ENCODE measurements at places on chromosomes 12 and 14.

DNA sequence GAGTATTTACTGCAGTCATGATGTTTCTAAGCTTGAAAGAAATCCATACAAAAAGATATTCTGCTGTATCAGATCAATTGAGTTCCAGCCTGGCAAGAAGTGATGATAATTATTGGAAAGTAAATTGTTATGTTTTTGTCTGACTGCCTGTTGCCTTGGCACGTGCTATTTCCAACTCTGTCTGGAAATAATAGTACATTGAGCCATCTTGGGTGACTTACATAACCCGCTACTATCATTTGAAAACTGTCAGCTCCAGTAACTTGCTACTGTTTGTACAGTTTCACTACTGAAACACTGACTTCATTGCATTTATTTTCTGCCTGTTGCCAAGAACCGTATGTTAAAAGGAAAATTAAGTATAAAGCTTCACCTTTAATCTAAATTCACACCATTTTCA is 318.6 kb downstream of the ITPR2 start:
- DNase-seq: no peak

DNA sequence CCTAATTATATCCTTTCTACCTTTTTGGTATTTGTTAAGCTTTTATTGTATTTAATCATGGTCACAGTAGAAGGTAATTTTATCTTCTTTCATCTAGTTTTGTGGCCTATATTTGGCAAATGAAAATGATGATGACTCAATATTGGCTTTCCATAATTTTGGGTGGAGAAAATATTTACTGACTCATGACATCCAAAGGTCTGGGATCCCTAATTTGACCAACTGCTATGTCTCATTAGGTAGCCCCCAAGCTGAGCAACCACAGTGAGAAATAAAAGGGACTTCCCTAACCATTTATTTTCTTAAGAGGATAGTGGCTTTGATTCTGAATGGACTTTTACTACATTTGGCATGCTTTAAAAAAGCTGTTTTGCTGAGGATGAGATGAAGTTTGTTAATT is 289.5 kb downstream of the RMST start:
- DNase-seq: no peak

DNA sequence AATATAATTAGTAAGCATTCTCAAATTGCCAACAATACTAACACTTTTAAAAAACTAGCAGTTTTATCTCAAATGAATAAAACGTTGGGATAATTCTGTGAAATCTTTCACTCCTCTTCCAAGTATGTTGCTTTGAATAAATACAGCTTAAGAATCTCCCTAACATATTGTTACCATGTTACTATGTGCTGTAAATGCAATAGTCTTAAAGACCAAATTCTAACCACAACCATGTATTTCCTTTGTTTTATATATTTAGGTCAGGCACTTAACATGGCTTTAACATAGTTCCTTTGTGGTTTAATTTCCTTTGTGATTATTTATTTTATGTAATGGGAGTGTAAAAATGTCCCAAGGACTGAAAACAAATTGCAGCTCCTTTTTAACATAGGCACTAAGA is 33.9 kb upstream of the CCDC91 start:
- DNase-seq: no peak

DNA sequence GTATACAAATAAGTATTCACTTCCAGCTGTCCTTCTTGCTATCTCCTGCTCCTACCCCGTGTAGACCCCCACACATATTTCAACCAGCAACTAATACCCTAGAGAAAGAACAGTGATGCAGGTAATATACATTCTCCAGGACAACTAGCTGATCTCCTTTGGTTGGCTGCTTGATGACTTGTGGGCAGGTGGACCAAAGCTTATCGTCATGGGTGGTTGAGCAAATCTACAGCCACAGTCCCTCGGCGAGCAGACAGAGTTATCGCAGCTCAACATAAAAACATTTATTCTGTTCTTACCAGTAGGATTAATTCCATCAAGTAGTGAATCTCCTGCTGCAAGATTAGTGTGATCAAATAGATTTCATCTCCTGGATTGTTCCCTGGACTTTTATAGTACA is 314.3 kb downstream of the TMEM132D start:
- DNase-seq: no peak

DNA sequence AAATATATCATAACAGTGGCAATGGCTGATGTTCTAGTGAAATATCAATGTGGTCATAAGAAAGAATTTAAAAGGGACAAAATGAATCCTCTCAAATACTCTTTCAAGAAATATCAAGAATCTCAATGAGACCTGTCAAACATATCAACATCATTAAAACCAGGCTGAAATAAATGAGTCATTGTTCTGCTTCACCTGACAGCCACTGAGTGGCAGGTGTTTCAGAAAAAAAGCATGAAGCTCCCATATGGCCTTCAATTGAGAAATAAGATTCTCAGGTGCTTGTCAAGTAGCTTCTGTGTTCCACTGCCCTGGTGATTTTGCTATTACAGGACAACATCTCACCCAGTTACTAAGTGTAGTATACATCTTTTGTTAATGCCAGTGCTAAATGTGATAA is 21.5 kb downstream of the ANAPC5 start:
- no peak for DNase-seq

GRCh38 chr12:110498984-110499706 is 2.8 kb downstream of the VPS29 start:
- no peak for DNase-seq

DNA sequence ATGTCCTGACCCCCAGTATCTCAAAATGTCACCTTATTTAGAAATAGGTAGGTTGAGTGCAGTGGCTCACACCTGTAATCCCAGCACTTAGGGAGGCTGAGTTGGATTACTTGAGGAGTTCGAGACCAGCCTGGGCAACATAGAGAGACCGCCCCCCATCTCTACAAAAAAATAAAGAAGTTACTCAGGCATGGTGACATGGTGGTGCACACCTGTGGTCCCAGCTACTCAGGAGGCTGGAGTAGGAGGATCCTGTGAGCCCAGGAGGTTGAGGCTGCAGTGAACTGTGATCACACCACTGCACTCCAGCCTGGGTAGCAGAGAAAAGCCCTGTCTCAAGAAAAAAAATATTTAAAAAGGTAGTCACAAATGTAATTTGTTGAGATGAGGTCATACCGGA is 27.9 kb upstream of the RBM19 start:
- no peak for DNase-seq

DNA sequence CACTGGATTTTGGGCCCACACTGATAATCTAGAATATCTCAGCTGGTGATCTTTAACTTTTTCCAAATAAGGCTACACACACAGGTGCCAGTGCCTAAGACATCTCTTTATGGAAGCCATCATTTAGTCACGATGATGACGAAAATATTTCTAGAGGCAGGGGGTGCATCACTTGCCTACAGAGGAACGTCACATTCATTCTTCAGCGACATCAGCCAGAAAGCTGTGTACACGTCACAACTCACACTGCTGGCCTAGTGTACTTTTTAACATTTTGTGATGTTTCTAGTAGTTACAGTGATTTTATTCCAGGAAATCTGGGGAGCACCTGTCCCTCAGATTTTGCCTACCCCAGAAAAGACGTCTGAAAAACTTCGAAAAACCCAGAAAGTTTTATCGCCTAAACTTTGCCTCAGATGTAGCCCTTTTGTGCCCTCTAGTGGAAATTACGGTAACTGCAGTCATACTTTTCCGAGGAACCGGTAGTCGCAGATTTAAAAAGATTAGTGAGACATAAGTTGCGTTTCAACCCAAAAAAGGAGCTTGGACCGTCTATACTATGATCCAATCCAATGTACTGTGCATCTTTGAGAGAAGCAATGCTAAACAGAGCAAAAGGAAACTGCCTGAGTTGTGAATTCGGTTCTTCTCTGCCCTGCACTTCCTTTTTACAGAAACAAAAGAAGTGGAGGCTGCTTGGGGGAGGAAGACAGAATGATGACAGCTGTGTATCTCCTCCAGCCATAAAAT is 64.3 kb upstream of the STON2 start:
- peak; percentile 17 for DNase-seq

GRCh38 chr14:99213101-99213500 is 58.9 kb downstream of the BCL11B start:
- no peak for DNase-seq

GRCh38 chr14:21875791-21876190 is 202.2 kb upstream of the OR4E1 start:
- no peak for DNase-seq

DNA sequence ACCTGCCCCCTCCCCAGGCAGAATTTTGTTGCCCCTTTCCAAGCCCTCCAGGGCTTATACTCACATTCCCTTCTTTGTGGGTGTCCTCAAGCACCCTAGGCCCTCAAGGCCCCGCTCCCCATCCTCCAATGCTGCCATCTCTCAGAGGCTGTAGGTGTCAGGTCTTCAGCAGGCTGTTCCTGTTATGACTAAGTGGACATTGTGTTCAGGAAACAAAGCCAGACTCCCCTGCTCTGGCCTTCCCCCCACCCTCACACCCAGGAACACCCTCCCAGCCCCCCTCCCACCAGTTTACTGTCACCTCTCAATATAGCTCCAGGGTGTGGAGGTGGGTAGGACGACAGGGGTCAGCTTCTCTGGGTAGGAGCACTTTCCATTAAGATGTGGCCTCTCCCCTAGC is 1.4 kb upstream of the MYH6 start:
- DNase-seq: no peak

DNA sequence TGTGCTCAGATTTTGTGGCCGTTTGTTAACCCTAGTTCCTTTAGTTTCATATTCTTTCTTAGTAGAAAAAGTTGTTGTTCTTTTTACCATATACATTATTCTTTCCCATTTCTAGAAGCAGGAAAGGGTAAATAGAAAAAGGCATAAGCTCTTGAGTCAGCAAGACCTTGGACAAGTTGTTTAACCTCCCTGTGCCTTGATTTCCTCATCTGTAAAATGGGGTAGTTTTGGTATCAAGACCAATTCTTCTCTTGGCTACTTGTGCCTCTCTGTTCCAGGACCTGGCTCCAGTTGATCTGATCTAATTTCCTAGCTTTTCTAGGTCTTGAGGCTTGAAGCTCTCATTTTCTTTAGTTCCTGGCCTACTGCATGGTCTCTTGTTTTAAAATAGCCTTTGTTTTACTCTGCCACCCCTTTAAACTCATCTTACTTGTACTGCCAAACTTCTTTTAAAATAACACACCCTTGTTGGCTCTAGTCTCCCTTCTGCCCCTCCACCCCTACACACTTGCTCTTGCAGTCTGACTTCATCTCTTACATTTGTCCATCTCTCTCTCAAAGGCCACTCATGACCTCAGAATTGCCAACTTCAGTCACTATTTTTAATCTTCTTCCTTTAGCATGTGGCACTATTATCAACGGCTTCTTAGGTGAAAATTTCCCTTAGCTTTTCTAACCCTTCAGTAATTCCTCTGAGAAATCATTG is 143.7 kb downstream of the TTLL5 start:
- DNase-seq: no peak

GRCh38 chr12:104218935-104219334 is 3.4 kb downstream of the TXNRD1 start:
- no peak for DNase-seq

GRCh38 chr12:53722450-53723041 is 4.7 kb downstream of the CALCOCO1 start:
- no peak for DNase-seq

DNA sequence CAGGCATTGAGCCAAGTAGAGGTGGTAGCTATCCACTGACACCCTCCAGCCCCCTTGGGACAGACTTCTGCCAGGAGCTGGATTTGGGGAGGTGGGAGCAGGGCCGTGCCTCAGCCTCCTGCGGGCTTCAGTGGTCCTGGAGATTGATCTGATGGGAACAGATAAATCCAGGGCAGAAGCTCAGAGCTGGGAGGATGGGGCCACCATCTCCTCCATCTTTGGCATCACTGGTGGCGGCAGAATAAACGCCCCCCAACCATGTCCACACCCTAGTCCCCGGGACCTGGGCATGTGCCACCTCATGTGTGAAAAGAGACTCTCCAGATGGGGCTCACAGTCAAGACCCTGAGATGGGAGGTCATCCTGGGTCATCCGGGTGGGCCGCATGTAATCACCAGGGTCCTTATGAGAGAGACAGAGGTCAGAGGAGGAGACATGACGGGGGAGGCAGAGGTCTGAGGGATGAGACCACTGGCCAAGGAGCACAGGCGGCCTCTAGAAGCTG is 209.6 kb upstream of the RTL1 start:
- no peak for DNase-seq

DNA sequence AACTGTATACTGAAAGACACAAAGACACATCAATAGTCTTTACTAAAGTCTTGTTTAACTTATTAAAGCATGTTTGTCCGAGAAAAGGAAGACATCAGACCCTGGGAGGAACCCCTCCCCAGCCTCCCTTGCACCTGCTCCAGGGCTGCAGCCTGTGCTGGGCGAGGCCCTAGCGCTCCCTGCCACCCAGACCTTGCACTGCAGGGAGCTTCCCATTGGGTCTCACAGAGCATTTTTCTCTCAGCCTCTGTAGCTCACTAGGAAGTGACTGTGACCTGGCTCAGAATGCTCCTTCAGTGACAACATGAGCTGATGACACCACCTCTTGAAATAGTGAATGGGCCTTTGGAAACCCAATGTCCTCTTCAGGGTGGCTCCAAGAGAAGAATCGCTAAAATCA is 461.2 kb downstream of the TMEM121 start:
- no peak for DNase-seq

GRCh38 chr12:202081-202731 is 11.8 kb downstream of the SLC6A12 start:
- no peak for DNase-seq

GRCh38 chr14:100580316-100581227 is 6.6 kb downstream of the BEGAIN start:
- DNase-seq: no peak

- DNase-seq: no peak
These were observed 266.2 kb downstream of the TMTC2 start for GRCh38 chr12:82952946-82953345.

- no peak for DNase-seq
These were observed 283.2 kb downstream of the RPAP3 start for GRCh38 chr12:47422611-47423010.

DNA sequence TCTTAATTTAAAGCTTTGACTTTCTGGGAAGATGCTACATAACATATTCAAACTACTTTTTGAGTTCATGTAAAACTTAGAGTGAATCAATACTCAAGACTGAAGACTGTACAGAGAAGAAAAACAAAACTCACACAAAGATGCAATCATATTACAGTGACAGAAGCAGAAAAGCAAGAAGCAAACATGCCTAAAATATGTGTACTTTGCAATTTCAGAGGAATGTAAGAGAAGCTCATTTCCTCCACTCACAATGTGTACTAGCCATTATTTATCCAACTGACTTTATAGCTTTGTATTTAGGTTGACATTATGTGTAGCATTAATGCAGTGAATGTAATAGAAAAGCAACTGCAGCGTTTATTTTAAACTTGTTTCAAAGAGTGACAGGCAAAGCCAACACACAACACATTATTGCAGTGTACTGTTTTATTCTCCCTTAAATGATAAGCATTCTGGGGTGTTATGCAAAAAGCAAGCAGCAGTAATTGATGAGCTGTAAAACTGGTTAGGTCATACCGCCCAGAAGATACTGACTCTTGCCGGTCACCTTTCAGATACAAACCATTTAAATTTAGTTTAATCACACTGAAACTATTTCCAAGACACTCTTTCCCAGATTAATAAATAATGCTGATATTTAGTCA is 88.2 kb upstream of the PAWR start:
- no peak for DNase-seq

- DNase-seq: no peak
These were observed 127.6 kb upstream of the FSCB start for GRCh38 chr14:44634692-44635091.

- no peak for DNase-seq
These were observed 752 bp downstream of the PRICKLE1 start for GRCh38 chr12:42588524-42589464.
